Activated T-cell treated with anti-CD3 and anti-CD28 coated beads, Interleukin-2, amount 50 U/mL, for 72 hours (primary cell): ENCODE measurements at places on chromosomes 13 and 19. TPM values are rescaled to one million over a fixed set of nuclear protein-coding genes. Genes with fewer than 3 reads are reported as not detected.

DNA sequence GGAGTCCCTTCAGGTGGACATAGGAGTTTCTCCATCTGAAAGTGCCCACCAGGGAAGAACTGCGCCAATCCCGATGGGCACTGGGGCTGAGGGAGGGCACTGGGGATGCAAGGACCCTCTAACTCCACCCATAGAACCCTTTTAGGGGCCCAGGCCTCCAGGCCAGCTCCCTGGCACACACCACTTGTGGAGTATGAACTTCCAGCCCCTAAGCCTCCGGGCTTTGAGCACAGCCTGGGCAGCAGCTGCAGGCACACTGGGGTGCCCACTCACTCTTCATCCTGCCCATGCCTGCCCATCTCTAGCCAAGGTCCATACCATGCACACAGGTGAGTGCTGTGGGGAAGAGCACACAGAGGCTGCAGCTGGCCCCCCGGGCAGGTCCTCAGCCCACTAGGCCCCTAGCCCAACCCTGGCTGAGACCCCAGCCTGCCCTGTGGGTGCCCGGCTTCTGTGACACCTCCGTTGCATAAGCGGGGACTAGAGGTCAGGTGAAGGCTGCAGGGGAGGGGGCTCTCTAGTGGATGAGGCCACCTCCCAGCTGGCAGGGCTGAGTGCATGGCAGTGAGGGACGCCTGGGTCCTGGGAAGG, 14.6 kb upstream of the SLC7A10 start:
- no peak for DNase-seq

DNA sequence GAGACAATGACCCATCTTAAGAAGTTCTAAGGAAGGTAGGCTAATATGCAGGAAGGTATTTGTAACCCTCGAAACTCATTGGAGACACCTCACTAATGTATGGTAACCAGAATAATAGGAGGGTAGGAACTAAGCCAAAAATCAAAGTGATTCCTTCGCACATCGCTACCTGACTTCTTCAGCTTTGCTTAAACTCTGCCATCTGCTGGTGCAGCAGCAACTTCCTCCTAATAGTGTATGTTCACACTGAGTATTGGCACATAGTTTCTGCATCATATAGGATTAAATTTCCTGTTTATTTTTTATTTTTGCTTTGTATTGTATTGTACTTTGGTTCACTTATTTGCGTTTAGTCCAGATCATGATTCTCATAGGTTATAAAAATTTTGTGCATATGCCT, 676.2 kb downstream of the GPC5 start:
- DNase-seq, result no peak

GRCh38 chr19:49097453-49098288, 12.4 kb downstream of the SNRNP70 start:
- DNase-seq, result peak; percentile 76

DNA sequence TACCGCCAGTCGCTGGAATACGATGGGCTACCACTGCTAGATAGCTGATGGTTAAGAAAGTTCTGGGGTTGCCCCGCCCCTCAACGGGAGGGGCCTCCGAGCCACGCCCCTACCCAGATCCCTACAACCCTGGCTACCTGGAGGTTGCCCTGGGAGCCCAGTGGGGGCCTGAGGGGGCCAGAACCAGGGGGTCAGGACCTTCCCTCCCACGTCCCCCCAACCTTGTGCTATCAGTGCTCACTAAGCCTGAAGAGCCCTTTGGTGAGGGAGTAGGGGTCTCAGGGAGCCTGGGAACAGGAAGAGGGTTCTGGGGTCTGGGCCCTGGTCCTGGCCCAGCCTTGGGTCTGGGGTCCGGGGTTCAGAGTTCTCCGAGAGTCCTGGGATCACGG, 8.9 kb downstream of the OCEL1 start:
- DNase-seq, result peak; percentile 70

PLEKHF1 gene
- total RNA-seq, result 21.5 TPM

DNA sequence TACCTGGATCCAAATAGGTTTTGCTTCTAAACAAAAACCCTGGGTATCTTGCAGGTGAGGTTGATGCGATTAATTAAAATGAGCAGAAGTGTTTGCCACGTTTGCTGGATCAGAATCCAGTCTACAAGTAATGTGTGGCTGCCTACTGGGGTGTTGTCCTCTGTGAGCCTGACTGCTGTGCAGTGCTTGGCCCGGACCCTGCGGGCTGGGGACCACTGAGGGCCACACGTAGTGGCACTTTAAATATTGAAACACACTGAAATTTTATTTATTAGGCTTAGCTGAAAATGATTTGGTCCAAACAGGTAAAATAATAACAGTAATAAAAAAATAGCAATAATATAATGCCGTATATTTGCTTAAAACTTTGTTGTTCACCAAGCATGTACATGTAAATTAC, 338.0 kb downstream of the MYO16 start:
- DNase-seq, result no peak

GRCh38 chr13:63161219-63161618, 1745.6 kb upstream of the PCDH20 start:
- DNase-seq, result no peak

- no peak for DNase-seq
Observed at GRCh38 chr13:99614465-99614885, 113.2 kb downstream of the TM9SF2 start.

GRCh38 chr13:28485996-28486543, 8.9 kb downstream of the FLT1 start:
- DNase-seq, result no peak

GRCh38 chr13:50892210-50892944, 17.2 kb upstream of the RNASEH2B start:
- DNase-seq, result peak; percentile 18

DNA sequence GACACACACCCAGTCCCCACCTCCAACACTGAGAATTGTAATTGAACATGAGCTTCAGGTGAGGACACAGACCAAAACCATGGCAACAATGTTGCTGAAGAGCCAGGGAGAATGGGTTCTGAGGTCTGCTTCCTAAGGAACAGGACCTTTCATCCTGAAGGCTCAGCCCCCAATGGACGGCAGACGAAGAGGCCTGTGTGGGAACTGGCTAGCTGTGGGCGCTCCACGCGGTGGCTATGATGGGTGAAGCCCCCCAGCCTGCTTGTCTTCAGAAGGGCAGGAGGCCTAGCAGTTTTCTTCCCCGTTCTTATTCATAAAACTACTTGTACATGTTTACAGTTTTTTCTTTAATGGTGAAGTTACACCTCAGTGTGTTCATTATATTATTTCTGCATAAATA, 136.1 kb upstream of the SPACA7 start:
- no peak for DNase-seq

GRCh38 chr13:33109801-33110200, 93.6 kb downstream of the KL start:
- DNase-seq, result no peak

CEACAM20 gene
- total RNA-seq, result not detected

- no peak for DNase-seq
Observed at GRCh38 chr13:34031610-34032009, 213.7 kb downstream of the RFC3 start.

COG6 gene
- 33.0 TPM for total RNA-seq

DNA sequence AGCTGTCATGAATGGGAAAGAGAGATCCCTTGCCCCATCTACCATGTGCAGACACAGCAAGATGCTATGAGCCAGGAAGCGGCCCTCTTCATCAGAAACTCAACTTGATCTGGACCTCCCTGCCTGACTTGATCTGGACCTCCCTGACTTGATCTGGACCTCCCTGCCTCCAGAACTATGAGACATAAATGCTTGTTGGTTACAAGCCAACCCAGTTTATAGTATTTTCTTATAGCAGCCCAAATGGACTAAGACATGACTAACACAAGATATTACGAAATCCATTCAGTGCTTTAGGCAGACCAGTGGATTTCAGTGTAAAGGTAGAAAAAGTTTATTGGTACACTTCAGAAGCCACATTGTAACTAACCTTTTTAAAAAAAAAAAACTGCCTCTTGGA, 15.6 kb downstream of the PCID2 start:
- no peak for DNase-seq

- peak; percentile 91 for DNase-seq
Observed at GRCh38 chr19:37468961-37469777, at the start of gene ZNF570. ZNF570 (plus strand) TSS chr19:37469356; CDS start chr19:37470355, 999 bp downstream.

DNA sequence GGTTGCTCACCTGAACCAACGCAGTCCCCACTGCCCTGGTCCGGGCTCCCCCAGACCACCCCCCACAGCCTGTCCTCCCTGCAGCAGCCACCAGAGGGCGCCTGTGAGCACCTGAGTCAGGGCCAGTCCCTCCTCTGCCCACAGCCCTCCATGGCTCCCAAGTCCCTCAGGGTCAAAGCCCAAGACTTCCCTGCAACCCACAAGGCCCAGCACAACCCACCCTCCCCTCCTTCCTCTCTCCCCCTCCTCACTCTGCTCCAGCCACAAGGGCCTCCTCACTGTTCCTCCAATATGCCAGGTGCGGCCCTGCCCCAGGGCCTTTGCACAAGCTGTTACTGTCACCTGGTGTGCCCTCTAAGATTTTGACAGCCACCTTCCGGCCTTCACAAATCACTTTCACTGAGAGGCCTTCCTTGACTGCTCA, 10.9 kb downstream of the GNA15 start:
- DNase-seq, result peak; percentile 70

GRCh38 chr13:93144031-93144430, 82.6 kb upstream of the GPC6 start:
- no peak for DNase-seq

NLRP9 gene
- not detected for total RNA-seq

- no peak for DNase-seq
Observed at GRCh38 chr13:46492946-46493345, 60.0 kb upstream of the LRCH1 start.

- DNase-seq, result no peak
Observed at GRCh38 chr19:33736158-33736557, 60.5 kb upstream of the KCTD15 start.

DNA sequence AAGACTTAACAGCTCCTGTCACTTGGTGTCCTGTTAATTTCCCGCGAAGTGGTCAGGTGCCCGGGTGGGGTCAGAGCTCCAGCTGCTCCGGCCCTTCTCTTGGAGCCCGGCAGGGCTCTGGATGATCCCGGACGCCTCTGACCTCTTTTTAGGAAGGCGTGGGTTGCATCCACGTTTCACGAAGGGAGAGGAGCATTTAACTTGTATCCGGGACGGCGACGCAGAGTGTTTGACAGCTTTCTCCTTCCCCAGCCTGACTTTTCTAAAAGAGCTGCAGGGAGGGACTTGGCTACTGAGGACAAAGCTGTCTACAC, 656 bp downstream of the ZNF155 start:
- peak; percentile 8 for DNase-seq

- DNase-seq, result no peak
Observed at GRCh38 chr13:38980750-38981078, 9.9 kb downstream of the STOML3 start.

DNA sequence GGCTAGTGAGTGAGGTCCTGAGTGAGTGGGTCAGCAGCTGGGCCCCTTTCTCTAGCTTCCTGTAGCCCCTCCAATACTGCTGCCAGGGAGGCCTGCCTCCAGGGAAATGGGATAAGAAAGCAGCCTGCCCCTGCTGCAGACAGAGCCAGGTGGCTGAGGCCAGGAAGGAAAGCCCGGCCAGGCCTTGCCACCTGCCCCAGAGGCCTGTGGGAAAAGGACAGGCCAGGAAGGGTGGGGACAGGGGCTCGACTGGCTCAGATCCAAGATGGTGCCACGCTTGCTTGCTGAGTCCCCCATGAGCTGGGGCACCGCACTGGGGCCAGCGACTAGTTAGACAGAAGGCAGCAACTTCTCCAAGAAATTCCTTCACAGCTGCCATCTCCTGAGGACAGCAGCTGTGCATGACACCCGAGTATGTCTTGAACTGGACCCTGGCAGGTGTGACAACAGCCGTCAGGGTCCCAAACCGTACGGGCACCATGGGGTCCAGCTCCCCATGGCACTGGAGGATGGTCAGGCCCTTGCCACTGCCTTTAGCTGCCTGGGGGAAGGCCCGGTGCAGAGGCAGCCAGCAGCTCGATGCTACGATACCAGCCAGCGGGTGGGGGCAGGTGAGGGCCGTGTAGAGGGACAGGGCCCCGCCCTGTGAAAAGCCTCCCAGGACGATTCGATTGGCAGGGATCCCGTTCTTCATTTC, 5.1 kb upstream of the PRR36 start:
- no peak for DNase-seq

CCNE1 gene
- 41.9 TPM for total RNA-seq

DNA sequence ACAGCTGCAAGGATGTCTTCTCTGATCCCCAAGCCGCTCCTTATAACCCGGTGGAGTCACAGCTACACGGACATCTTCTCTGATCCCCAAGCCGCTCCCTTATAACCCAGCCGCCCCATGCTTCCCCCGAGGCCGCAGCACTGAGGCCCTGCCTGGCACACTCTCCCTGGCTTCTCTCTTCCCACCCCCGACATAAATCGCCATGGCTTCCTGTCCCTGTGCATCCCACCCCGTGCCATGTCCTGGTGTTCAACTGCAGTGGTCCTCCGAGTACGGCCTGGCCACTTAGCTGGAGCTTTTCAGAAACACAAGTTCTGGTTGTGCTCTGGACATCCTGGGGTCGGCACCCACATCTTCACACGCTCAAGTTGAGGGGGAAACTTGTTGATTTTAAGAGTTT, 60.4 kb downstream of the RASA3 start:
- no peak for DNase-seq

YIPF2 gene
- 47.9 TPM for total RNA-seq
